Activated CD4-positive, alpha-beta memory T cell treated with anti-CD3 and anti-CD28 coated beads for 36 hours (primary cell): ENCODE measurements at places on chromosomes 13 and 19. TPM values are rescaled to one million over a fixed set of nuclear protein-coding genes. Genes with fewer than 3 reads are reported as not detected.

The FFAR3 gene
- total RNA-seq: 1.1 TPM

- DNase-seq: no peak
Measured at GRCh38 chr19:8046569-8047165, 5.9 kb upstream of the CCL25 start.

- H3K27ac ChIP-seq: no peak overlapping the region
- H3K36me3 ChIP-seq: no peaks in the 10 kb centered on the region
- H3K4me3 ChIP-seq: no peak overlapping the region
- peaks cover 8% of the 10 kb centered on the region for H3K27me3 ChIP-seq
- no peaks in the 10 kb centered on the region for H3K4me1 ChIP-seq
Measured at GRCh38 chr13:33053397-33054066, 37.3 kb downstream of the KL start.

- H3K27ac ChIP-seq: no peak overlapping the region
- H3K27me3 ChIP-seq: no peaks in the 10 kb centered on the region
- no peaks in the 10 kb centered on the region for H3K36me3 ChIP-seq
- H3K4me3 ChIP-seq: no peak overlapping the region
Measured at GRCh38 chr19:14346279-14346678, 35.0 kb upstream of the ADGRE5 start.

The ZNF583 gene
- total RNA-seq: 1.8 TPM

DNA sequence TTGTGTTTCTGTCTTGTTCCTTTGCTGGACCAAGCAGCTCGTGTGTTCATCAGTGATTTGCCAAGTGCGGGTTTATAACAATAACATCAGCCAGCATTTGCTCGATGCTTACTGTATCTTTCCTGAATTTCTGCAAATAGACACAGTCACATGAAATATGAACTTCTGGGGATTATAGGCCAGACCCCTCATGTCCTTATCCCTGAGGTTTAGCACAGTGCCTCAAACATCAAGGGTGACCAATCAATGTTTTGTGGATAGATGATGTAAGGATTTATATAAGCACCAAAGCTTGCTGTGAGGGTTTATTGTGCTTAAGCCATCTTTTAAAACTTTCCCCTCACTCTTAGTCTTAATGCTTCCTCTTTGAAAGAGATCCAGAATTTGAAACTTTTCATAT lies 323.9 kb downstream of the SLC7A1 start:
- no peak overlapping the region for H3K27ac ChIP-seq
- H3K4me1 ChIP-seq: no peaks in the 10 kb centered on the region
- no peaks in the 10 kb centered on the region for H3K36me3 ChIP-seq
- no peak for DNase-seq
- no peak overlapping the region for H3K4me3 ChIP-seq

DNA sequence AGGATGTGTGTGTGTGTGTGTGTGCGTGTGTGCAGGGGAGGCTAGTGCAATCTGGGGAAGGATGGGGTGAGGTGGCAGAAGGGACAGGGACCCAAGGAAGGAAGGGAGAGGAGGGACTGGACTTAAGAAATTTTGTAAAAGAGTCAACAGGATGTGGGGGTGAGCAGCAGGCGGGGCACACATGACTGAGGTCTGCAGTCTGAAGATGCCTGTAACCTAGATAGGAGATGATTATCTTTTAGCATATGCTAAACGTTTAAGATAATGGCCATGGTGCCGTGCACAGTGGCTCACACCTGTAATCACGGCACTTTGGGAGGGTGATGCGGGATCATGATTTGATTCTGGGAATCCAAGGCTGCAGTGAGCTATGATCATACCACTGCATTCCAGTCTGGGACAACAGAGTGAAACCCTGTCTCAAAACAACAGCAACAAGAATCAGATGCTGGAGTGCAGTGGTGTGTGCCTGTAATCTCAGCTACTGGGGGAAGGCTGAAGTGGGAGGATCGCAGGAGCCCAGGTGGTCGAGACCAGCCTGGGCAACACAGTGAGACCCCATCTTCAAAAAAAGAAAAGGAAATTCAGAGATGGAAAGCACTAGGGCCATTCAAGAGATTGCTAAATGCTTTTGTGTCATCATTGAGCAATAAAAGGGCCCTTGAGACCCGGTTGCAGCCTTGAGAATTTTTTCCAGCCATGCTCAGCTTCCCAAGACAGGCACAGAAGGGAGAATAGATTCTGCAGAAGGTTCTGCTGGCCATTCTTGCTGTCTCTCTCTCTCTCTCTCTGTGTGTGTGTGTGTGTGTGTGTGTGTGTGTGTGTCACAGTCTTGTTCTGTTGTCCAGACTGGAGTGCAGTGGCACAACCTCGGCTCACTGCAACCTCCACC lies 3.8 kb upstream of the ZNF414 start:
- peak overlapping the region; percentile 93 for H3K27ac ChIP-seq
- peak; percentile 67 for DNase-seq
- H3K4me1 ChIP-seq: peaks cover 43% of the 10 kb centered on the region
- peak overlapping the region; percentile 35 for H3K4me3 ChIP-seq

The CYP2S1 gene
- 0.75 TPM for total RNA-seq

DNA sequence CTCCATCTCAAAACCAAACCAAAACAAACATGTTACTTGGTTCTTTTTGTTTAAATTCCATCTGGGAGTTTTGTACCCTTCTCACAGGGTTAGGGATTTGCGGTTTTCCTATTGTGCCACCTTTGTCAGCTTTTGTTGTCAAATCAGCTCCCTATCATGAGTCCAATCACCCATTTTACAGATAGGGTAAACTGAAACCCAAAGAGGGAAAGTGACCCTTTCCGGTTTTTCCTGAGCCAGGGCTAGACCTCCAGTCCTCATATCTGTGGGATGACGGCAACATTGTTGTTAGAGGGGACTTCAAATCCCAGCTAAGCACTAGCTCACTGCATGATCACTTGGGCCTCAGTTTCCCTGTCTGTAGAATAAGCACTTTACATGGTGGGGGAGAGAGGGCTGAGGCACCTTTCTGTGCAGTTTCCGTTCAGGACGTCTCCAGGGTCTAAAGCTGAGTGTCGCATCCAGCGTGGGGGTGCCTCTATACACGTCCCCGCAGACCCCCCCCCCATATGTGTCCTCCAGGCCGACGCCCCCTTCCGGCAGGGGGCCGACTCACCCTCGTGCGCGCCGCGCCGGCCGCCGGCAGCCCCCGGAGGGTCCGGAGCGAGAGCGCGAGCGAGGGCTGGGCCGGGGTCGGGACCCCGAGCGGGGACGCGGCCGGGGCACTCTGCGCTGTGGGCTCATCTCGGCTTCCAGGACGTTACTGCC lies 3.9 kb downstream of the CCDC194 start:
- H3K4me3 ChIP-seq: peak overlapping the region; percentile 81
- no peak overlapping the region for H3K27ac ChIP-seq
- H3K4me1 ChIP-seq: peaks cover 23% of the 10 kb centered on the region
- no peak for DNase-seq
- no peaks in the 10 kb centered on the region for H3K36me3 ChIP-seq
